Stimulated activated naive CD4-positive, alpha-beta T cell (primary cell): ENCODE measurements at places on chromosomes 12 and 14.

GRCh38 chr14:50741567-50741966, 73.5 kb upstream of the SAV1 start:
- DNase-seq, result no peak

GRCh38 chr12:130026608-130027176, 122.9 kb upstream of the TMEM132D start:
- DNase-seq, result peak; percentile 9

DNA sequence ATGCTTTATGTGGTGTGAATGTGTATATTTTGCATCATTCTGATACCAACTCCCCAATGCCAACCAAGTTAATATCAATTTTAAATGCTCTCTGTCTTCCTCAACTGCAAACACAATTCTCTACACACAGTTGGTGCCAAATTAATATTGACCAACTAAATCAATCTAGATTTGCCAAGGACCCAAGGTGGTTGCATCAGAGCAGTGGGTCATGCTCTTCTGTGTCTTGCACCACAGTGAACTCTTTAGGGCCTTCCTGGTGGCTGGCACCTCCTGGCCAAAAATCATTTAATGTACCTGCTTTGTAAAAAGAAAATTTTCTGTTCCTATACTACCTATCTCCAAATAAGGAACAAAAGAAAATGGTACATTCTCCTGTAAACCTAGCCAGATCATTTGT, 14.1 kb downstream of the COQ10A start:
- no peak for DNase-seq

DNA sequence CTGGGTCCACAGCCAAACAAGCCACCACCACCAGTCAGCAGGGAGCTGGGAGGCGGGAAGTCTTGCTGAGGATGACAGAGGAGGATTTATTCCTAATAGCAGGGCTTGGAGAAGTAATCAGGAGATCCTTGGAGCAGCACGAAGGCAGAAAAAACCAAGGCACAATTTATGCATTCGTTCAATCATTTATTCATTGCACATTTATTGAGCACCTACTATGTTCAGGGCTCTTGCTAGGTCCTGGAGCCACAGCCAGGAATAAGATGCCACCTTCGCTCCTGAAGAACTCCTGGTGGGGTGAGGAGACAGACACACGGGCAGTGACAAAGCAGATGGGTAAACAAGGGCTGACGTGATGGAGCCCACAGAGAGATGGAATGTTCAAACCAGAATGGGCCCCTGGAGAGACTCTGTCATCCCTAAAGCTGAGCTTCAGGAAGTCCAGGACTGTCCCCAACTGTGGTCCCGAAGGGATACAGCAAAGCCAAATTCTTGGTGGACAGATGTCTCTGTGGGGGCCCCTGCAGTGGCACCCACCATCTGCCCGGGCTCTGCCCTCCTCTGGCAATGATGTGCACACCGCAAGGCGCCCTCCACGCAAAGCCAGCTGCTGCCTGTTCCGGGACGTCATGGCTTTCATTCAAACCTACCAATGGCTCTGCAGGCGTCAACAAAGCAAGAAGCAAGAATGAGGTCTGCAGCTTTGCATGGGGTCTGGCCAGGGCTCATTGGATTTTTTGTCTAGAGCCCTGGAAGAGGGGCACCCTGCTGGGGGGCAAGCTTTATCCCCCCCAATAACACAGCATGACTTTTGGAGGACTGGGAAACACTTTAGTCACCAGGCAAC, 3.0 kb upstream of the TESC start:
- no peak for DNase-seq

DNA sequence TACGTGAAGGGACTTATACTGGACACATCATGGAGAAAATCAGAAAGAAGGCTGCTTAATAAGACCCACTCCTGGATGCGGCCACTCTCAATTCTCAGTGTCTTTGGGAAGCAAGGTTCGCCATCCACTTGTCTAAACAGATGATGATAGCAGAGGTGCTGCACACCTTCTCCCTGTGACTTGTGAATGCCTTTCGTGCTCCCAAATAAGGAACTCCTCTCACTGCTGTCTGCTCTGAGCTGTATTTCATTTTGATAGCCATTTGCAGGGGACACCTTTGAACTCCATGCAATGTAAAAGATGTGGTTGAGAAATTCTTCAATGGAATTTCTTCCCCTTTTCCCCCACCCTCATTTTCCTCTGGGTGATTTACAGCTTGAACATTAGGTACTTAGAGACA, 11.6 kb downstream of the RMST start:
- DNase-seq, result no peak

GRCh38 chr12:47111392-47111778, 31.6 kb upstream of the AMIGO2 start:
- no peak for DNase-seq

DNA sequence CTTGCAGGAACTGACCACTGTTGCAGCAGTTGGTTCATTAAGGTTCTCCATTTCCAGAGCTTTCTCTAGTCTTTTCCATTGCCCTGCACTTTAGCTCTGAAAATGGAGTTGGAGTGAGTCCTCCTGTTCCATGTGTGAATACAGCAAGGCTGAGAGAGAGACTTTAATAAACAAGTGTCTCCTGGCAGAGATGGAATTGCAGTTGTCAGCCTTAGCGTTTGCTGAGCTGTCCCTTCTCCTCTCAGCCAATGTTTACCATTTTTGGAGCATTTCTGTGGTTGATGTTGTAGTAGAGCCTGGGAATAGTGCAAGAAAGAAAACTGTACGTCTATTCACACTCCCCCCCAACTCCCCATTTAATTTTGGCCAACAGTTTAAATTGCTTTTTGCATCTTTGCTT, 7.5 kb upstream of the MANSC4 start:
- no peak for DNase-seq

GRCh38 chr14:89903340-89903952, 51.1 kb downstream of the EFCAB11 start:
- DNase-seq, result no peak

- DNase-seq, result no peak
These were observed 32.0 kb upstream of the LRRK2 start for GRCh38 chr12:40192704-40193255.

DNA sequence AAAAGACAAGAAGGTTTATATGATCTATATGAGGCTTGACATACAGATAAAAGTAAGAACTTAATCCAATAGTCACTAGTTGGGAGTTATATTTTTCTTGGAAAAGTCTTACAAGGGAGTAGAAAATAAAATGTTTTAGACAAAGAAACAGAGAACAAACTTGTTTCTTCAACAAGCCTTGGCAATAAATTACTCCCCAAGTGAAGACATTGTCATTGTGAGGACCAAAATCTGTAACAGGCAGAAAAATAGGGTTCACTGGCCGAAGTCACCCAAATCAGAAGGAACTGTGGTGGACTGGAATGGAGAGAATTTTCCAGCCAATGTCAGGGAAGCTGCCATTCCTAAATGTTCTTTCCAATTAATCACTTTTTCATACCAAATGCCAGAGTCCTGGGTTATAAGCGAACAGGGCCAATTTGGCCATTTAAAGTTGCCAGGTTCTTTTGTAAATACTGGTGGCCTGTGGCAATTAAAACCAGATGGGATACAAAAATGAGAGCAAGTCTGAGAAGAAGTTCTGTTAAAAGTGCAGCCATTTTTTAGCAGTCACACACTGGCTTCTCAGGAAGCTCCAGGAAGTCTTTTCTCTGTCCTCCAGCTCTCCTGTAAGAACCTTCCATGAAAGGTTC, 117.3 kb upstream of the OVCH1 start:
- no peak for DNase-seq

GRCh38 chr14:78921856-78922255, 751.7 kb downstream of the NRXN3 start:
- no peak for DNase-seq

GRCh38 chr12:26938701-26939062, 412 bp downstream of the FGFR1OP2 start:
- DNase-seq, result peak; percentile 40

DNA sequence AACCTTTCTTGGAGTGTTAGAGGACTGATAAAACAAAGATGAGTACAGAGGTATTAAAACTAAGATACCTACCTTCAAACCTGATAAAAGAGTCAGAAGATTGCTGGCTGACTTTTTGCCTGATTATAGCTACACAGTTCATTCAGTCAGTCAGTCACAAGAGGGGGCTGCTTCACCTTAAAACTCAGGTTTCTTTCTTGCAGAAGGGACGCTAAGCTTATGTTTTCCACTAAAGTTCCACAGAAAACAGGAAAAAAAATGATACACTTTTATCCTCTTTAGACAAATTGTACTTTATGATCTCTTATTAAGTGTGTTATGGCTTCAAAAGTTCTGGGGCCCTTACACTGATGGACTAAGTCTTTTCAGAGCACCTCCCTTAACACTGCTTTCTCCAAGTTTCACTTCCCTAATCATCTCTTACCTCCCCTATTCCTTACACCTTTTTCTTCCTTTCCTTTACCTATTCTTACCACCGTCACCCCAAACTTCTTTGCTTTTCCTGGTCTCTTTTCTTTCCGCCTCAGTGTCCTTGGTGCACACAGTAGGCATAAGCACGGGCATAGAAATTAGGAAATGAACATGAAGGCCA, 448.7 kb upstream of the OR4E1 start:
- DNase-seq, result no peak

- no peak for DNase-seq
These were observed 154.4 kb upstream of the PDE3A start for GRCh38 chr12:20213723-20214625.

DNA sequence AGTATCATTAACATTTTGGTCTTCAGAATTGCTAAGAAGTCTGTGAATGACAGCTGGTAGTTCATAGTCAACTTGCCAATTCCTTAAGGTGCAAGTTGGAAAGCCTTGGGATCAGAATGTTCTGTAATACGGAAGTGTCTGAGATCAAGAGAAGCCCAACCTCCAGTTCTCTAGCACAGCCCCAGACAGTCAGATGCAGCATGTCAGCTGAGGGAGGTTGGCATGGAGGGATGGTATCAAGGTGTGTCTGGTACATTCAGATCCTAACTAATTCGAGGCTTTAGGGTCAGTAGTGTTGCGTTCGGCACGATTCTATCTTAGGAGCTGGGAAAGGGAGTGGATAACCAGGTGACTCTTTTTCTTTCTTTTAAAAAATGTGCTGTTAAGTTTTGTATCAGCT, 38.3 kb downstream of the FNTB start:
- DNase-seq, result no peak

DNA sequence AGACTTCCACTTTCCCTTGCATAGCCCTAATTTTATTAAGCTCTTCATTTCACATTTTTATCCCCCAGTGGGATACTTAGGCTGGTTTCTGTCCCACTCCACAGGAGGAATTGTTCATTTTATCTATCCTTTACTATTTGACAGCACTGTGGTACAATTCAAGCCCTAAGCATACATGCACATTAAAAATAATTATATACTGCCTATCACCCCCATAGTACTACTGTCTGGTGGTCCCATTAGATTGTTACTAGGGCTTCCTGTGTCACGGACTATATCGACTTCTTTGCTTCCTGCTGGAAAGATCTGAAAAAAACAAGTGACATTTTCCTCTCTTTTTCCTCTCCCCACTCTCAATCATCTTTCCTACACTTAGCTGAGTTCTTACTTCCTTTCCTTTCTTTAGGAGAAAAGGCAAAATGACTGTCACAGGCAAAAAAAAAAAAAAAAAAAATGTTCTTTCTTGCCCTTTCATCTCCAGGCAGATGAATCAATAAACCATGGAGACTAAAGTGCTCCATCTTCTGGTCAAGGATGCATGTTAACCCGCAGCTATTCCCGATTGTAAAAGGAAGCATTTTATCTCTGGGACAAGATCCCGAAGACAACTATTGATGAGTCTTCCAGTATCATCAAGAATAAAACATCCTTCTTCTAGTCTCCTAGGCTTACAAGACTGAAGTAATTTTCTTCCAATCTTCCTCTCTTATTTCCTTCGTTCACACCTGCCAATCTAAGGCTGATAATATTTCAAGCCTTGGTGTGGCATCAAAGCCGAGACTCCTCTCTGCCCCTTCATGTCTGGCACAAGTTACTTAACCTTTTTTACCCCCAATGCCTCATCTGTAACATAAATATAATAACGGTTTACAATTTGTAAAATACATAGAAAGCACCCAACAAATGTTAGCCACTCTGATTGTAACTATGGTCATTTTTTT, 94.4 kb upstream of the PLEKHG7 start:
- DNase-seq, result peak; percentile 9

GRCh38 chr12:122356192-122356635, 66.3 kb downstream of the CLIP1 start:
- peak; percentile 39 for DNase-seq

GRCh38 chr14:93714605-93715004, 73.7 kb downstream of the PRIMA1 start:
- DNase-seq, result no peak

DNA sequence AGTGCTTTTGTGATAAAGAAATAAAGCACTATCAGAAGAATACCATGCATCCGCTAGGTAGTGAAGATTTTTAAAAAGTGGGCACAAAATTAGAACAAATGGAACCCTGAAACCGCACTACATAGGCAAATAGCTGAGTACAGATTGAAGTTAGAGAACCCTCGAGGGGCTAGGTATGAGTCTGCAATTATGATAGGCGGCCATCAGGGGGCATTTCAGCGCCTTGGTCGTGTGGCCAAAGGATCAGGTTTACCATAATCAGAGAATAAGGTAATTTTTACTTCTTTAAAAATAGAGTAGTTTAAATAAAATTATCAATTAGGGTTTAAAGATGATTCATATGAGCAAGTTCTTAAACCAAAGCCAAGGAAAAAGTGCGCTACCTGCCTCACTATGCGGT, 129.8 kb downstream of the TMX1 start:
- DNase-seq, result no peak

DNA sequence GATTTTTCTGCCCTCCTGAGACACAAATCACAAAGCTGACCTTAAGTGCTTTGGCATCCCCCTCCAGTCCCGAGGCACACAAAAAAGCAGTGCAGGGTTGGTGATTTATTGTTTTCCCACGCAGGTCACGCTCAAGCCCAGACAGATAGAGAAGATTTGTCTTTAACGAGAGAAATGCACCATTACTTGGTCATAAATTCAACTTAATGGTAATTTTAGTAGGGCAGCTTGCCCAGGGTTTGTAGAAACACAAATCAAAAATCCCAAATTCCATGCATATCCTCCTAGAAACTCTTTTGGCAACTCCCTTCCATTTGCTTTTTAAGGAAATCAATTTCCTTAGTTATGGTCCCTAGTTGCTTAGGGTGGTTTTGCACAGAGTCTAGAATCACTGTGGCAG, 132.6 kb downstream of the IGF1 start:
- DNase-seq, result no peak

DNA sequence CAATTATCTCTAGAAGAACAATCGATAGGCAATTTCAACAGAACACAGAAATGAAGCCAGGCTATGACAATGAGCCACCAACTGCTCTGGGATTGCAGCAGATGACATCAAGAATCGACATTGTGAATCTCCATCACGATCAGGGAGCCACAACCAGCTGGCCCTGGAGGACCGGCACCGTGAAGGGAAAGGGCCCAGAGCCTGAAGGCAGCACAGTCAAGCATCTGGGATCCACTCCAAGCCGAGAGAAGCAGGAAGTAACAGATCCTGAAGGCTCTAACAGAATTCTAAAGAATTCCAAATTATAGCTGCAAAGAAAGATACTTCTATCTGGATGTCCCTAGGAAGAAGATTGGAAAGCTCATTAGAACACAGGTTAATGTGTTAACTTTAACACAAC, 61.0 kb downstream of the LRRC74A start:
- no peak for DNase-seq

- DNase-seq, result no peak
These were observed 776.6 kb downstream of the MED13L start for GRCh38 chr12:115500872-115501271.
